CD4-positive, alpha-beta T cell treated with Interleukin-15 for 1 hour (primary cell): ENCODE measurements at places on chromosomes 5 and 9.

DNA sequence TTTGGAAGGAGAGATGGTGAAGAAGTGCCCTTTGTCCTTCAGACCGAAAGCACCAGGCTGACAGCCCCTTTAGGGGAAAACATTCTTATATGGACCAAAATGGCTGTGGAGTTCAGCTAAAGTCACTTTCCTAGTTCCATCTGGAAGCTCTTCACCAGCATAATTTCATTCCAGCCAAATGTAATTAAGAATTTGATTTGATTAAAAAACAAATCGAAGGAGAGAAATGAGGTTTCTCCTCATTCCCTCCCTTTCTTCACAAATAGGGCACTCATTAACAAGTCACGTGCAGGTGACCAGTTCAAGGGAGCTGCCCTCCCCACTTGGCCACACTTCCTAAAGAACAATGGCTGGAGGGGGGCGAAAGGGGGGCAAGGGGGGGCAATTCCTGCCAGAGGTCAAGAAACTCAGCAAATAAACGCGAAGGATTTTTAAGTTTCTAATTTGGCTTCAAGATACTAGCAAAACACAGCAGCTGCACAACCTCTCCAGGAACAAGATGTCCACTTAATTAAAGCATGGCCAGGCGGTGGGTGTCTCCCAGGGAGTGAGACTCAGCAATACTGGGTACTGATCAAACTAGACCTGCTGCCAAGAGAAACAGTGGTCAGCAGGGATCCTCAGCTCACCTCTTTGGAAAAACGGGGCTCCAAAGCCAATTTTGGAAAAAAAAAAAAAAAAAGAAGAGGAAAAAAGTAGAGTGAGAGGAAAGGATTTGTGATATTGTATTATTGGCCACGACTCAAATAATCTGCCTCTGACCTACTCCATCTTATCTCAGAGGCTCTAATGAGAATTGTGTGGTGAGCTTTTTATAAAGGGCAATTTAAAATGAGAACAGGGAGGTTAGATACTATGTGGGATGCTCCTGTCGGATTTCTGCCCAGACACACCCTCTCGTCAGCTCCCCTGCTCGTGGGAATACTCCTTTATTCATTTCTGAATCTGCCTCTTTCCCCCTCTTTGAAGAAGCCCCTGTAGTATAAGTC is 254.3 kb downstream of the ZSWIM6 start:
- no peak for DNase-seq

DNA sequence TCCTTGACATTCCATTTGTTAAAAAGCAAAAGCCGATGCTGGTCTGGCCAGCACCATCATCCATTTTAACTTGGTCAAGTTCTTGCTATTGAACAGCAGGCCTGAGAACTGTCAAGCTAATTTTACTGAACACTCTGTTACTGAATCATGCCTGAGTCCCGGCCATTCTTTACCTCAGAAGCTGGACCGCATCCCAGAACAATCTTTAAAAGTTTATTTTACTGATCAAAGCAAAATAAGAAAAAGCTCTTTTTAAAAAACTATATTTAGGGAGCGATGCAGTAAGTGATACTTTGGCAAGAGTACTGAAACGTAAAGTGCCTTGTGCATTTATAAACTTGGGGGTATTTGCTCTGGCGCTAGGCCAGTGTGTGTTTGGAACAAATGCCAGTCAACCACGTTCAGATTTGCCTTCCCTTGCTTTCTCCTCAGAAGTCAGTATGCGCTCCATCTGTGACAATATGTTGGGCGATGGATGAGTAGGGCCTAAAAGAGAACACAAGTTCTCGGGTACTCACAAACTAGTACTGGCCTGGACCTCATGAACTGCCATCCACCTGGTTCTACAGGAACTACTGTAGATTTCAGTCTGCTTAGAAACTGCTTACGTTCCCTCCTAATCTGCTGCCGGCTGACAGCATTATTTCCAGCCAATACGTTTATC is 161.9 kb downstream of the MAPKAP1 start:
- no peak for DNase-seq

DNA sequence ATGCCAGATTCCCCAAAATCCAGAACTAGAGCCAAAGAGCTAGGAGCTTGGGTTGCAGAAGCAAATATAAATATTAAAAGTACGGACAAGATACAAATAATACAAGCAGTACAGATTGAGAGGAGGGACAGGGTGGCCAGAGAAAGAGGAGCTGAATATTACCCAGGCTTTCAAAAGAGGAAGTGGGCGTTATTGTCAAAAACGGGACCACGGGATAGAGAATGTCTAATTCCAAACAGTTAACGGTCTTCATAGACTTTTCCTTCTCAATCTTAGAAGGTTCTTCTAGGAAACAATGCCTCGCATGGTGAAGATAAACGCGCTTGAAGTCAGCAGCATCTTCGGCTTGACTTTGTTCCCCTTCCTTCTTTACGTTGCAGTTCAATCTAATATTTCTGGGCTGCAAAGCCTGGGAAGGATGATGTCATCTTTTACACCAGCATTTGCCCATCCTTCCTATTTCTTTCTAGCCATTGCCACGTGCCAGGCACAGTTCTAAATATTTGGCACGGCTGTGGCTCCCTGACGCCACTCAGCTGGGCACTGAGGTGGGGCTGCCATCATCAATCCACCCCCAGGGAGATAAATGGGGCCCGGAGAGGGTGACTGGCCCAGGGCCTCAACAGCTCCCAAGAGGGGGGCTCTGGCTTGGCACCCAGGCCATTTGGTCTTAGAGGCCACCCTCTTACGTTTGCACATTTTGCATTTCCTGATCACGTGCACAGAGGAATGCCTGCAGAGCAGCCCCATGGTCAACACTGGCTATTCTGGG is 16.3 kb upstream of the OLFM1 start:
- DNase-seq, result peak; percentile 4

DNA sequence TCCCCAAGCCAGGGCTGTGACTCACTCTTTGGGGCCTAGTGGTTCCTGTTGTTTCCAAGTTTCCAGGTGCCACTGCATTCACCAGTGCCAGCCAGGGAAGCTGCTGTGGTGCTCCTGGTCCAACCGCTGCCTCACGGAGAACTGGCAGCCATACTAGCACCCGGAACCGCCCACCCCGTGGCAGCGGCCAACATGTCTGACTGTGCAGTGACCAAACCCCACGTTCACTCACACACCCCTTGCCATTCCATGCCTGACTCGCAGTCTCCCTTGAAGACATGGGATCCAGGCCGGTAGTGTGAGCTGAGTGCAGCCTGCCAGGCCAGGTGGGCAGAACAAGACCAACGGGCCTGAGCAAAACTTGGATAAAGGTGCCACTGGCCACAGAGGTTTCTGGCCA is 845.0 kb upstream of the DMAC1 start:
- DNase-seq, result no peak

DNA sequence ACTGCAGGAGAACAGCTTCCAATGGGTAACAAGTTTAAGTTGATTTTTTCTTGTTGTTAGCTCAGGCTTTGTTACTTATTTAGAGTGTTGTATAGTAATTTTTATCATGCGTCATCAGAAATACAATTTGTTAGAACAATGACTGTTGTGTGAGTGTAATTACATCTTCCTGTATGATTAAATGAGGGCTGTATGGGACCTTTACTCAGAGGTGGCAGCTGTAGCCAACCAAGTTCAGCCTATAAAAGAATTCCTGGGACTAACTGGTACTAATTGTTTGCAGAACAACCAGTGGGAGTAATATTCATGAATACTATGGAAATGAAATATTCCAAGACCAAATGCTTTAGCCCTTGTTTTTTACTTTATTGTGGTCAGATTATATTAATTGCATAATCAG is 30.8 kb upstream of the TJP2 start:
- no peak for DNase-seq

DNA sequence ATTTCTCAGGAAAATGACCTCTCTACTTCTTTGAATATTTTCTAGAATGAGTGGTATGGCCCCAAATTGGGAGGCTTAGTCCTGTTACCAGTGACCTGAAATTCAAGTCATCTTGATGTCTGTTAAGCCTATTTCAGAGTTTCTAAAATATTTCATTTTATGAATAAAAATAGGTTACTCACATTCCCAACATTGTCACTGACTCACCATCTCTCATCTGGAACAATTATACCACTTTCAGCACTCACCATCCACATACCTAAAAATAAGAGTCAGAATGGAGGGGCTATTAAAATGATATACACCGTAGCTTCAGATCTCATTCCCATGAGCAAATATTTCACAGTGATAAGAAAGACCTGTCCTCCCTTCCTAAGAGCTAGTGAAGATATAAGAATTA is 71.8 kb downstream of the KIAA1958 start:
- no peak for DNase-seq

DNA sequence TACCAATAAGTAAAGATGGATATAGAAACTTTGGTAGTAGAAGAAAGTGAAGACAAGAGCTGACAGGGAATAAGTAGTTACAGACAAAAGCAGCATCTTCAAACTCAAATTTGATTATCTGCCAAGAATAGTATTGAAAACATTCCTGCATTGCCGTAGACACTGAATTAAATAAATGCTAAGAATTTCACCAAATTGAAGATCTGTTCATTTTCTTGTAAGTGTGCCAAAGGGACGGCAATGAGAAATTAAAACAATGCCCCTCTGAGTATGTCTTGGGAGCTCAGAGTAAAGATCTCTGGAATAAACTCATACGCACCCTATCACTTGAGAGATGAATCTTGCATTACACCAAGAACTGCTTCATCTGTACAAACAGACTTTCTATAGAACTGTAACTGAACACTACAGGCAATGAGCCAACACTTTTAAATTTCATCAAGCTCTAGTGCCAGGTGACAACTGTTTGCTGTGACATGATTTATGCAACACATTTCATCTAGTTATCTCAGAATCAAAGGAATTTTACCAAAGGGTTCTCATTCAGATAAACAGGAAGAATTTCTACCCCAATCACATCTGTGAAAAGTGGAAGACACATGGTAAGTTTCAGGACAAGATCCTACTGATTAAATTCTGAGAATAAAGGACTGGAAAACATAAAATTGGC is 66.9 kb downstream of the RFX3 start:
- no peak for DNase-seq

DNA sequence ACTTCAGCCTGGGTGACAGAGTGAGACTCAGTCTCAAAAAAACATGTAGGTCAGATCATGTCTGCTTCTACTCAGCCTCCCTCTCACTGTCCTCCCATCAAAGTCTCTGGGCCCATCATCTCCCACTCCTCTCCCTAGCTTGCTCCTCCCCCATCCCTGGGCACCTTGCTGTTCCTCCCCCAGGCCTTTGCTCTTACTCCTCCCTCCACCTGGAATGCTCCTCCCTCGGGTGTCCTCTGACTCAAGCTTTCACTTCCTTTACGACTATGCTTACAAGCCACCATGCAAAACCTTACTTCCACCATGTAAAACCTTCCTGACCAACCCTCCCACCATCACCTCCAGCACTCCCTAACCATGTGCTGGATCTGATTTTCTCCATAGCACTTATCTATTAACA is 51.5 kb downstream of the MTMR12 start:
- no peak for DNase-seq

GRCh38 chr5:110663525-110663924 is 62.9 kb downstream of the TMEM232 start:
- no peak for DNase-seq

DNA sequence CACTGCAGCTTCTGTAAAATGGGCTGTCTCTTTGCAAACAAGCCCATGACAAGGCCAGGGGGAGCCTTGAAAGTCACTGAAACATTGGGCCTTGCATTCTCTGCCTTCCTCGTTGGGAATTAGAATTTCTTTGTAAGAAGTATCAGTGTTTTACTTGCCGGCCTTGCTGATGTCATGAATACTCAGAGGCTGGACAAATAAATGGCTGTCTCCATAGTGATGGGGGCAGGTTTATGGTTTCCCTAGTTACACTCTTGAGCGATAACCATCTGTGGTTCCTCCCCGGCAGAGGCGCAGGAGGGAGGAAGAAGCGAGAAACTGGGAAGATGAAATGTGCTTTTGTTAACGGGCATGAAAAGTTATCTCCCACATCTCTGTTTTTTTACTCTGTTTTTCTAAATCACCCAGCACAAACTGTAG is 272.7 kb upstream of the PANK3 start:
- peak; percentile 47 for DNase-seq

GRCh38 chr9:105887679-105888078 is 193.3 kb downstream of the TMEM38B start:
- no peak for DNase-seq
